ENCODE measurements at places on chromosomes 4 and X. TPM values are rescaled to one million over a fixed set of nuclear protein-coding genes. Genes with fewer than 3 reads are reported as not detected.
A peak's percentile ranks its signal among the peaks of the same experiment; 100 is the strongest.

GRCh38 chr4:37802068-37802666, 24.3 kb upstream of the PGM2 start:
- peak; percentile 70 for DNase-seq

DNA sequence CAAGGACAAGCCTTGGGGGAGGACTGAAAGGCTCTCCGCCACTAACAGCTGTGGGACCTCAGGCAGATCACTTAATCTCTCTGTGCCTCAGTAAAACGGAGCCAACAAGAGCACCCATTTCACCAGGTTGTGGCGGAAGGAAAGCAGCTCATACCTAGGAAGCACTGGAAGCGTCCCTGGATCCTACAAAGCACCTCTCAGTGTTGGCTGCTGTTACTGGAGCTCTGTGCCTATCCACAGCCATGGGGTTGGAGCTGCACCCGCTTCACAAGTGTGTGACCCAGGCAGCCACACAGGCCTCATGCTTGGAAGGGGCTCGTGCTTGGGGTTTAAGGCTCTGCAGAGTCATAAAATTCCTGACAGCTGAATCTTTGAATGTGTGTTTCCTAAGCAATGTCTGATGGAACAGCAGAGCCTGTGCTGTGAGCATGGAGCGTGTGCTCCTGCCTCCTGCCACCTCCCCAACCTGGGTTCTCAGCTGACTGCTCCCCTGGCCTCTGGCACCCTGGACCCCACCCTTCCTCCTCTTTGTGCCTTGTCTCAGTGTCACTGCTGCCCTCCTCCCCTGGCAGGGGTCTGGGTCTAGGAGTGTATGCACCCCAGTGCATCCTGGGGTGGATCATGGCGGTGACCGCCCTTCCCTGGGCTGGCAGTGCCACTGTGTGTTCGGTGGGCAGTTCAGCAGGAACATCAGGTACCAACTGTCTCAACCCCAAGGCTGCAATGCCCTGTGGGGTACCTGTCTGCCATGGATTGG, 14.4 kb upstream of the MAN2B2 start:
- no peak for DNase-seq

- DNase-seq = no peak
Observed at GRCh38 chr4:3677748-3678070, 88.5 kb upstream of the ADRA2C start.

SLIT2 gene
- total RNA-seq = 3.8 TPM

HCFC1 gene
- 77.7 TPM for total RNA-seq

- no peak for DNase-seq
Observed at GRCh38 chr4:70613306-70614183, 15.0 kb upstream of the ENAM start.

DNA sequence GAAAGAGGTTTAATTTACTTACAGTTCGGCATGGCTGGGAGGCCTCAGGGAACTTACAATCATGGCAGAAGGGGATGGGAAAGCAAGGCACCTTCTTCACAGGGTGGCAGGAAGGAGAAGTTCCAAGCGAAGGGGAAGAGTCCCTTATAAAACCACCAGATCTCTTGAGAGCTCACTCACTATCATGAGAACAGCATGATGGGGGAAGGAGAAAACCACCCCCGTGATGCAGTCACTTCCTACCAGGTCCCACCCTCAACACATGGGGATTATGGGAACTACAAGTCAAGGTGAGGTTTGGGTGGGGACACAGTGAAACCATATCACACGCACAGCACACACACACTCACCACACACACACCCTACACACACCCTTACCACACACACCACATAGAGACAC, 104.3 kb downstream of the DCTD start:
- no peak for DNase-seq

GRCh38 chr4:60122820-60123219, 1077.3 kb upstream of the ADGRL3 start:
- DNase-seq = no peak

PLAC8 gene
- 6.3 TPM for total RNA-seq

- DNase-seq = no peak
Observed at GRCh38 chrX:139483699-139484098, 46.8 kb upstream of the F9 start.

PAGE2B gene
- not detected for total RNA-seq

ETDA gene
- total RNA-seq = not detected

GRCh38 chr4:36308150-36308549, 26.7 kb downstream of the DTHD1 start:
- no peak for DNase-seq

DNA sequence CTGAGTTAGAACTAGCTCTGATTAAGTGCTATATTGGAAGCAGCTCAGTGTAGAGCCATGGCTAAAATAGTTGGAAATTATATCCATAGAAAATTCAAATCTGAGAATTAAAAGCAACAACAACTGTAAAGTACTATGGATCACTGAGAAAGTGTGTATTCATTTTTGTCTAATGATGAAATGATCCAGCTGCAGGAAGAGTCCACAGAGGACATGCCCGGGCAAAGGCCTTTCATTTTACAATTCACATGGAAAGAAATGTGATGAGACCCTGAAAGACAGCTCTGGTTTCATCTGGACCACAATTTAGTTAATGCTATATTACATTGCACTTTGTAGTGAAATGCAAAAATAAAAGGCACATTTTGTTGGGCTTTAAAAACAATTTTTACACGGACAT, 196.8 kb upstream of the FAT1 start:
- DNase-seq = no peak

- peak; percentile 4 for DNase-seq
Observed at GRCh38 chr4:111957997-111958396, 187.3 kb upstream of the FAM241A start.

DNA sequence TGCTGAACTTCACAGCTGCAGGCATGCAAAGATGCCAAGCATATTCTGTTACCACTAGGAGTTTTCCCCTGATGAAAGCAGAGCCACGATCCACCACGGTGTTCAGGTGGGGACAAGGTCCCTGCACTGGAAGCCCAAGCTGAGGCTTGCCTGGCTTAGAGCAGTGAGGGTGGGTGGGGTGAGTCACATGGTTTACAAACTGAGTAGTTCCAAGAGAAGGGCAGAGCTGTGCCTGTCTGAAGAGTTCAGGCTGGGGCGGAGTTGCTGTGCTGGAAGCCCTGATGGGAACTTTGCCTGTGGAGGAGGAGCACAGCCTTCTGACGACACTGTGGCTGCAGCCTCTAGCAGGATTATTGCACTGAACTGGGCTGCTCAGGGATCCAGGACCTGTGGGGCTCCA, 45.5 kb downstream of the FAM9B start:
- peak; percentile 3 for DNase-seq

DNA sequence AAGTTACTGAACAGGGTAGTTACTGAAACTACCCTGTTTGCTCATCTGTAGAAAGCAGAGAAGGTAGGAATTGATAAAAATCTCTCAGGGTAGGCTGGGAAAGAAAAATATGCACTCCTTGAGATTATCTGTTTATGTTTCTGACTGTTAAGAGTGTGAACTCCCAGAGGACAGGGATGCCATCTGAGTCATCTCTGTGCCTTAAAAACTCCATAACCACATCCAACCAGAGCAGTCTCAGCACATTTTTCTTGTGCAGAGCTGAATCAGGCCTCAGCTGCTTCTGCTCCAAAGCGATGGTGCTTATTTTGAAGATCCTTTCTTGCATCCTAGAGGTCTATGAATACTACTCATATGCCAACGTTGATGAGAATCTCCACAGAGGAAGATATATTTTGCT, 9.9 kb downstream of the CENPVL3 start:
- no peak for DNase-seq

GRCh38 chr4:121656269-121656641, 40.5 kb downstream of the ANXA5 start:
- peak; percentile 32 for DNase-seq

CSAG3 gene
- total RNA-seq = not detected

TEX11 gene
- total RNA-seq = not detected

- no peak for DNase-seq
Observed at GRCh38 chrX:84320614-84321013, 132.6 kb upstream of the RPS6KA6 start.

DNA sequence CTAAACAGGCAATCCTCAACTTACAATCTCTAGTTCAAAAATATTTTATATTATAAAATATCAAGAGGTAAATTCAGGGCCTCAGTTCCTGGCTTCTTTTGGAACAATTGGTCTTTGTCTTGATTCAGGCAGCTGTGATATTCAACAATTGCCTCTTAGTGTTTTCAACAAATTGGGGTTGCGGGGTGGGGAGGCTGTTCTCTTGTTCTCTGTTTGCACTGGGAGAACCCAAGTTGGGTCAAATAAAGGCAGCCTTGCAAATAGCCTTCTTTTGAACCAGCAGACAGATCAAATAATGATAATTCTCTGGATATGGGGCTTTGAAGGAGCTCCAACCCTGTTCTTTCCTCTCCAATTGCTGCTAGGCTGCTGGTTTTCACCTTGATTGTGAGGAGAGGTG, 142.5 kb downstream of the COL4A5 start:
- DNase-seq = no peak

- peak; percentile 41 for DNase-seq
Observed at GRCh38 chr4:40325406-40326019, 9.6 kb upstream of the CHRNA9 start.

BTK gene
- not detected for total RNA-seq

DNA sequence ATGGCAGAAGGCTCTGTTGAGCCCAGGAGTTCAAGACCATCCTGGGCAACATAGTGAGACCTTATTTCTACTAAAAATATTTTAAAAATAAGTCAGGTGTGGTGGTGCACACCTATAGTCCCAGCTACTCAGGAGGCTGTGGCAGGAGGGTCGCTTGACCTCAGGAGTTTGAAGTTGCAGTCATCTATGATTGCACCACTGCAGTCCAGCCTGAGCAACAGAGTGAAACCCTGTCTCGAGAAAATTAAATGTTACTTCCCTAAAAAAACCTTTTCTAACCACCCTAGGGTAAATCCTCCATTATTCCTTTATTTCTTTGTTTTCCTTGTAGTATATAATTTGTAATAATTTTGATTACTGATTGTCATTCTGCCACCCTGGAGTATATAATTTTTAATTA, 7.9 kb downstream of the FAM200B start:
- DNase-seq = no peak

GRCh38 chr4:140739971-140740370, 16.2 kb downstream of the TBC1D9 start:
- DNase-seq = no peak

MAGEH1 gene
- total RNA-seq = not detected

GRCh38 chrX:96685210-96686099, 813 bp downstream of the DIAPH2 start:
- DNase-seq = peak; percentile 24
